ENCODE measurements at places on chromosomes 4 and X.

DNA sequence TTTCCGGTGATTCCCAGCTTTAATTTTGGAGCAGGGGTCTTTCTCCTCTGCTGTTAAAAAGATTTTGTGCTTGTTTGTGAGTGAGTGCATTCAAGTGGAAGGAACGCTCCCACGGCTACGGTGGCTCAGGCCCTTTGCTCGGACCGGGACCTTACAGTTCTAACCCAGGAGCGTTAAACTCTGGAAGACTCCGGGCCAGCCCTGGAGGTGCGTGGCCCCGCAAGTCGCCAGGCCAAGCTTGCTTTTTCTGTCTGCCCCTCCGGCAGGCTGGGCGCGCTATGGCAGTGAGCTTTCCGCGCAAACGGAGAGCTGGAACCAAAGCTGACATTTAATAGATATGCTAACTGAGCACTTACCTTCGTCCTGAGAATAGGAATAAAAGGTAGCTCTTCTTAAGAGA, 18.3 kb upstream of the PITX2 start:
- DNase-seq = no peak

GRCh38 chrX:23879380-23880090, 28.2 kb downstream of the APOO start:
- no peak for DNase-seq

- no peak for DNase-seq
Observed at GRCh38 chr4:26104056-26104685, 190.2 kb downstream of the SMIM20 start.

- DNase-seq = no peak
Observed at GRCh38 chr4:952881-953573, 20.3 kb downstream of the DGKQ start.

GRCh38 chr4:5883916-5884315, 9.0 kb downstream of the CRMP1 start:
- no peak for DNase-seq

- no peak for DNase-seq
Observed at GRCh38 chr4:142365391-142365790, 480.7 kb downstream of the INPP4B start.

- DNase-seq = no peak
Observed at GRCh38 chr4:52869196-52869595, 7.1 kb downstream of the RASL11B start.

- DNase-seq = peak; percentile 61
Observed at GRCh38 chr4:113094802-113095201, 45.3 kb downstream of the ANK2 start.

GRCh38 chr4:7060346-7061150, 7.3 kb downstream of the GRPEL1 start:
- no peak for DNase-seq

DNA sequence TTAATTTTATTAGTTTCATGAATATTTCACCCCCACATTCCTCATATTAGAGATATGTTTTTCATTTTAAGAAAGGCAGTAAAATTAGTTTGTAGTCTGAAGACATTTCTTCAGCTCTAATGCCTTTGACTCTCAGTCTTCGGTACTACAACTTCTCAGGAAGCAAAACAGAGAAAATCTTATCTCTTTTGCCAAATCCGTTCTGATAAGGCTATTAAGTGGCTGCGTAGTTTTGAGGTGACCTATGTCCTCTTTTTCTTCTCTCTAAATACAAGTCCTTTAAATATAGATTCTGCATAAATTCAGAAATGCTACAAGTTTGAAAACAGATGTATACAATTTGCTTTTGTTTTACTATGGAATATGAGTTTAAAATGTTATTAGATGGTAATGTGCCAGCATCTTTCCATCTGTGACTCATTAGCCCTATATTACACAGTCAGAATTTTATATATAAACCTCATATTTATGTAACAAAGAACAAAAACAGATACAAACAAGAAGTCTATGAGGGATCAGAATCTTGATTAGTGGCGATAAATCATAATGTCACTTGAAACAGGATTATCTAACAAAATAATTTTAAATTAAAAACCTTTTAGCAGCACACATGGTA, 181.2 kb upstream of the ETNPPL start:
- no peak for DNase-seq

DNA sequence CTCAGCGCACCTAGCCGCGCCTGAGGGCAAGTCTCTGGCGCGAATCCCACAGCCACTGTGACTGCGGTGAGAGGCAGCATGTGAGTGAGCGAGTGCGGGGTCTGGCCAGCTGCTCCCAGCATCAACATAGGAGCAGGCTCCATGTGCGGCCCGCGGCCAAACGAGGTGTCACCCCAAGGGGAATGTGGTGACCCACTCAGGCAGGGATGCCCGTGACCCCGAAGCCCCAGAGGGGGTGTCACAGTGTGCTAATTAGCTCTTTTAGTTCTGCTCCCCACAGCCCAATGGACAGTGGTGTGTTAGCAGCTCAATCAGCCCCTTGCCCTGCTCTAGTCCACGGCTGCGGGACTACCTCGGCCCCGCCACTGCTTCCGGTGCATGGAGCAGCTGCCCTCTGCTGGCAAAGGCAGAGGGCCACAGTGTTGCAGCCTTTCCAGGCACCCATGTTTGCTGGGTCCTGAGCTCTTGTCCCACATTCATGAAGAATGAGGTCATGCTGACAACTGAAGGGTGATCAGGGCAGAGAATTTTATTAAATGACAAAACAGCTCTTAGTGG, 61.4 kb downstream of the AGA start:
- no peak for DNase-seq

DNA sequence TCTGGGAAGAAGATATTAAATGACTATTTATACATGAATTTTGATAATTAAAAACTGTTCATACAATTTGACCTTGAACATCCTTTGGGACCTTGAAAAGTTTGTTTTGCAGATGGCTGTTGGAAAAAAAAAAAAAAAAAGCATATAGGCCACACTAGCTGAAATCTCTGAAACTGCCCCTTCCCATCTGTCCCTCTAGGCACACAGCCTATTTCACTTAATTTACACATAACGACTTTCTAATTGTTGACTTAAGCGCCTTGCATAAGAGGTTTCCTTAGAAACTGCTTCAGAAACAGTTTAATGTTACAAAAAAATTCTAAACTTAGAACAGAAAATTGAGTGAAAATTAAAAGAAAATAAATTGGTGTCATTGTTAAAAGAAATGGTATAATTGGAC, 131.0 kb downstream of the COX18 start:
- no peak for DNase-seq

DNA sequence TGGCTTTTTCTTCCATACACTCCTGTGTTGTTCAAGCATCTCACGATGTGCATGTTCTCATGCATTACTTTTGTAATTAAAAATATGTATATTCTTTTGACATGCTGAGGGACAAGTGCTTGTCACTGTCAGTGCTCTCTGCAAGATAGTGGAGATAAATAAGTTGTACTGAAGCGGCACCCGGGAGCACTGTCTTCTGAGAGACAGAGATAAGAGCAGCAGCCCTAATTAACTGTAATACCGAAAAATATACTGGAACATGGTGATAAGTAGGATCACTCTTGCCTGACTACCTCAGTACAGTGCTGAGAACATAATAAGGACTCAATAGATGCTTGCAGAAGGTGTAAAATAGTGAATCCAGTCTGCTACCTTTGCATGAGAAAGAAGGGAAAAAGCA, 9.4 kb upstream of the GPR173 start:
- DNase-seq = no peak

DNA sequence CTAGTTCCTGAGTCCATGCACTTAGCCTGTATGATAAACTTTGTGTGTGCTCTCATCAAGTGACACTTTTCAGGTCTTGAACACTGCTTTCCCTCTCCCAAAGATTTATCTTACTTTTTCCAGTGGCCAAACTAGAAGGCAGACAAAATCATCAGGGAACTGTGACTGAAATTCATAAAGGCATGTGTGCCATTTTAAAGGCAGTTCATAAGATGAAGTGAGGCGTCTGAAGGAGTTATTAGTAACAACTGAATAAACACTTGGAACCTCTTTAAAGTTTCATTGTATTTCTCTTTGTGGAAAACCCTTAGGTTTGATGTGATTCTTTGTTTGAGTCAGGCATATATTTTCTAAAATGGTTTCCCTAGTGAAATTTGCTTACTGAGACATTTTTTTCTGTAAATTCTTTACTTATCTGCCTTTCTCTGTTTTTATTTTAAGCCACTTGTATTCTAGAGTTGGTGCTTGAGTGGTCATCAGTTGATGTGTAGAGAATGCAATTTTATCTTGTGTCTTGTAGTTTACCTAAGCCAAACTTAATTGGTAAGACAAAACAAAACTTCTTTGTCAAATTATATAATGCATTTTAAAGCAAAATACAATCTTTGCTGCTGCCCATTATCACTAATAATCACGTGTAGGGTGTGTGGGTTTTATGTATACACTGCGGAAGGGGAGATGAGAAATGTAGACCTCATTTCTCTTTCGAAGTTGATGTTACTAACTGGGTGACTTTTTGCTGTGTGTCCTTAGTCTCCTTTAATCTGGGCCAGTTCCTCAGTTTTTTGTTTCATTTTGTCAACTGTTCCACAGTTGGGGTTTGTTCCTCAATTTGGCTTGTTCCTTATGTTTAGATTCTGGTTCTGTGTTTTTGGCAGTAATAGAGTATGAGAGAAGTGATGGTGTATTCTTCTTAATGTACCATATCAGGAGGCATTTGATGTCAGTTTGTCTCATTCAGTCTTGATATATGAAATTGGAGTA, 56.8 kb downstream of the RBPJ start:
- DNase-seq = no peak

- DNase-seq = no peak
Observed at GRCh38 chrX:23621621-23622265, 45.5 kb upstream of the PRDX4 start.

- no peak for DNase-seq
Observed at GRCh38 chr4:3481113-3481531, 18.0 kb downstream of the DOK7 start.

GRCh38 chr4:151238477-151238876, 38.5 kb upstream of the PRSS48 start:
- DNase-seq = peak; percentile 43

DNA sequence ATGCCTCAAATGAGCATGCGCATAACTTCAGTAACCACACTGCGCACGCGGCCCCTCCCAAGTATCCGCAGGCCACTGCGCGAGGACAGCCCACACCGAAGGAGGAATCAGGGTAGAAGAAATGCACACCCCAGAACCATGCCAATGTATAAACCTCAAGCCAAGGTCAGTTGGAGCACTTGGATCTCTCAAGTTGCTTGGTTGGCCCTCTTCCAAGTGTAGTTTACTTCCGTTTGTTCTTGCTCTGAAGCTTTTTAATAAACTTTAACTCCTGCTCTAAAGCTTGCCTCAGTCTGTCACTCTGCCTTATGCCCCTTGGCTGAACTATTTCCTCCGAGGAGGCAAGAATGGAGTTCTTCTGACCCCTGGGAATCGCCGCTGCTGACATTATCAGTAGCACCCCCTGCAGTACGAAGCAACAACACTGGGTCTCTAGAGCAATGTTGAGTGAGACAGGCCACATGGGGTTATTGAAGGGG, 22.0 kb upstream of the SPINK2 start:
- no peak for DNase-seq

GRCh38 chr4:184028561-184029374, 123.7 kb downstream of the STOX2 start:
- no peak for DNase-seq

- no peak for DNase-seq
Observed at GRCh38 chr4:110442309-110442708, 33.6 kb upstream of the ENPEP start.

DNA sequence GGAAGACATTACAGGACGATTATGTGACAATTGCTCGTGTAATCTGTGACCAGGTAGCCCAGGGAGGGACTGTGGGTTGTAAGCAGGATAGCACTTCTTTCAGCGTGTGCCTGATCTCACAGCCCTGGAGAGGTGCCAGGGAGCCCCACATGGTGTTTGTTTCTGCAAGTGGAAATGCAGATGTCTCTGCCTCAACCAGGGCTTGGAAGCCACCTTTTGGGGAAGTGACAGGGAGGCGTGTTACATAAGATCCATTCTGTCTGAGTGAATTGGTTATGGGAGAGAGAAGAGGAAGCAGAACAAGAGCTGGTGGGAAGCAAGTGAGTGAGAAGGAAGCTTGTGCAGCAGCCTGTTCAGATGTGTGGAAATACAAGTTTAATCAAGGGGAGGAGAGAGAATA, 104.5 kb upstream of the GATB start:
- peak; percentile 66 for DNase-seq

DNA sequence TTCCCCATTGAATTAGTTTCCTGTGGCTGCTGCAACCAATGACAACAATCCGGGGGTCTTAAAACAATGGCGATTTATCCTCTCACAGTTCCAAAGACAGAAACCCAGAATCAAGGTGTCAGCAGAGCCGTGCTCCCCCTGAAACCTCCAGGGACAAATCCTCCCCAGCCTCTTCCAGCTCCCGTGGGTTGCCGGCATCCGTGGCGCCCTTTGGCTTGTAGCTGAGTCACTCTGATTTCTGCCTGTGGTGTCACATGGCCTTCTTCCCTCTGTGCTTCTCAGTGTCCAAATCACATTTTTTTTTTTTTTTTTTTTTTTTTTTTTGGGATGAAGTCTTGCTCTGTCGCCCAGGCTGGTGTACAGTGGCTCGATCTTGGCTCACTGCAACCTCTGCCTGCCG, 64.5 kb upstream of the STX18 start:
- DNase-seq = no peak

All from cerebellum (tissue), 4 donors.